ENCODE measurements at places on chromosomes 12 and 14.

GRCh38 chr14:65926935-65927700, 514.6 kb downstream of the FUT8 start:
- no peak for DNase-seq

DNA sequence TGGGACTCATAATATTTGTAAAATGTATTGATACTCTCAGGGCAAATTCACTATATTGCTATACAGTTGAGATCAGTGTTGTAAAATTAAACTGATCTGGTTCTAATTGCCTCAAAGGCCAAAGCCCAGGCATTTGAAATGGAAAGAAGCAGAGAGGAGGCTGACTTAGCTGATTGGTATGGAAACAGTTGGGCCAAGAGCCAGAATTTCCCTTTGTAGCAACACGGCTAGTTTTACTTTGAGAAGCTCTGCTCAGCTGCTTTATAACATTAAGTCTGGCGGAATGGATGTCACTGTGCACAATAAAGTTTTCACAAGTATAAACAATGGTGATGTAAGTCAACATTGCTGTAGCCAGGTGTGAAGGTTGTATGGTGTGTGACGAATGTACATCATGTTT, 186.4 kb downstream of the MSRB3 start:
- DNase-seq: no peak

DNA sequence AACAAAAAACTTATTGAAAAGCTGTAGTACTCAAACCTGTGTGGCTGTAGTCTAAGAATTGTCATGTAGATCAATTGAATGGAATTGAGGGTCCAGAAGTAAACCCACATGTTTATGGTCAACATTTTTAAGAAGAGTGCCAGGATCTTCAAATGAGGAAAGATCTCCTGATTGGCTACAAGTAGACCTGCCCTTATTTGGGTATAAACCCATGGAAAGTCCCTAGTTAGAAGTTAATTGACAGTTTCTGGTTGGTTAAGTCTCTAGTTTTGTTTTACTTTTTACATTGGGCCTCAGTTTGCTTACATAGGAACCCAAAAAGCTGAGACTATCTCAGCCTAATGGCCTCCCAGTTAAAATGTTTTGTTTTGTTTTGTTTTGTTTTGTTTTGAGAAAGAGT, 91.9 kb upstream of the RESF1 start:
- DNase-seq: no peak

DNA sequence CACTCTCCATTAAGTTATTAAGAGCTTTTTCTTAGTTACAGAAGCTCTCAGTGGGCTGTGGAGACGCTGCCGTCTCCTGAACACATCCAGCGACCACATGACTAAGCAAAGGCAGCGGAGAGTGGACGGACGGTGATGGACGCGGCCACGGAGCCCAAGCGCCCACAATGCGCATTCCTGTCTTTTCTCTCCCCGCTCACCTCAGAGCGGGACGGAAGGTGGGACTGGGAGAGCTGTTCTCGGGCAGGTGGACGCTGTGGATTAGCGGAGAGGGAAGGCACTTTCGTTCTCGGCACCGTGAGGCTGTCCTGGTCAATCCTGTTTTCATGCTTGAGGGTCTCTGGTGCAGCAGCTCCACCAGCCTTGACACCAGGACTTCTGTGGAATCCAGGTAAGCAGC, 2.6 kb upstream of the ANKLE2 start:
- DNase-seq: no peak

All from activated naive CD4-positive, alpha-beta T cell (primary cell).